RCC 7860 (cell line): ENCODE measurements at places on chromosomes 5 and 9.

DNA sequence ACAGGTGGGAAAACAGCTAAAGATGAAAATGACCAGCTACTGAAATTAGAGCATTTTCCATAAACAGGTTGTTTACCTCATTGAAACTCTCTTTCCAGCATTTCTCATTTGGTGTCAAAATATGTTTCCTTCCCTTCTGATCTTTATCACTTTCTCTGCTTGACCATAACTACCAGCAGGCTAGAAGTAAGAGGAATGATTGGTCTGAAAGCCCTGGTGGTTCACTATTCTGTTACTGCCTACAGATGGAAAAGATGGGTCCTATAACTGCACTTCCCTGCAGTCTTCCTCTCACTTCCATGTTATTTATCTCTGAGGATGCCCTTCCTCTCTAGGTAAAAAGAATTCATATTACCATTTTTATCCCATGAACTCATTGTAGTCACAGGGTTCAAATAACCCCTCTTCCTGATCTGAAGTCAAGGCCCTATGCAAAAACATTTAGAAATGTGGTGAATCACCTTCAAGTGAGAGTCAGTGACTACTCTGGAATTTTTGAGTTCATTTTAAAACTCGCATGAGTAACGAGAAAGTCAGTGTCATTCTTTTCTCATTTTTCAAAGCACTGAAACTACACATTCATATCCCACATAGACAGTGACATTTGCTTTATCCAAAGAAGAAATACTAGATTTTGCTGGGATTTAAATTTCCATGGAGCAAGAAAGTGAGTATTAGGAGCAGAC lies 51.7 kb downstream of the ZNF474 start:
- peak; percentile 92 for DNase-seq

GRCh38 chr5:82374637-82375036 lies 96.5 kb upstream of the RPS23 start:
- no peak for DNase-seq

DNA sequence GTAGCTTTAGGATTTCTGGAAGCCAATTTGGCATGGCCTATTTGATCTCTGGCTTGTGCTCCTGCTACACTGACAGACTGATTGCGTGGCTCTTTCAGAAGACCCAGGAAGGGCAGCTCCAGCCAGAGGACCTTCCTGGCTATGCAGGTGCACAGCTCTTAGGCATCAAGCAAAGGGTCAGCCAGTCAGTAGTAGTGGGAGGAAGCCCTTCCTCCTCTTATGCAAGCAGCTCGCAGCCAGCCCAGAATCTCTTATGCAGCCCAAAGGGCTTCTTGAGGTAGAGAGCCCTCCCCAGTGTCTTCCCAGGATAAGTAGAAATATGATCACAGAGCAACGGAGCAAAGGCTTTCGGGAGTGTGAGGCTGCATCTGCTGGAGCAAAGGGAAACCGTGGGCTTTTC lies 43.2 kb downstream of the SLC36A1 start:
- no peak for DNase-seq

DNA sequence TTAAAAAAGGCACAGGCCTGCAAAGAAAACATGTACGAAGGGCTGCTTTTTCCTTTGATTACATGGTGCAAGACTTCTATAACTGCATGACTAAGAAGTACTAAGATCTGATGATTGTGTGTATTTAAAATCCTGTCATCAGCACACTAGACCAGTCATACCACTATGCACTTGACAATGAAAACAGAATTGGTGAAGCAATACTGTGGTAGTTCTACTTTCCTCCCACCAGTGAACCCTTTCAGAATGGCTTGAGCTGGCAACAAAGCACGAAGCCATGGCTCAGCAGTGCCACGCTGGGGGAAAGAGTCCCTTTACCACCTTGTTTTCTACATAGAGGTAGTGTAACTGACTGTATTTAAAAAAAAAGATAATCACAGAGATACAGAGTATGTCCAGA lies 49.0 kb upstream of the POU5F2 start:
- no peak for DNase-seq

DNA sequence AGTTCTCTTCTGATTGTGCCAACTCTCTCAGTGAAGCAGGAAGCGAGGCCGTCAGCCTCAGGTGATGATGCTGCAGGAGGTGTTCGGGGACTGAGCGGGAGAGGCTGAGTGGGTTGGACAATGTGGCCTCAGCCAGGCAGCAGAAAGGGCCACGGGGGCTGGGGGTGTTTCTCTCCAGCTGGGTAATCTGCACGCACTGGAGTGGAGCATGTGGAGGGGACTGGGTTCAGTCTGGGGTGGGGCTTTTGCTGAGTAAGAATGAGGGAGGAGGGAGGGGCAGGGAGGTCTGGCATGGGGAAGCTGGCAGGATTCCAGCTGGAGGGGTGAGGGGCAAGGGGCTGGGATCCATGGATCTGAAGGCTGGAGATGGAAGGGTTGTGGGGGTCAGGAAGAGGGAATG lies 60.8 kb upstream of the PHYKPL start:
- DNase-seq: no peak

GRCh38 chr5:36311956-36312355 lies 10.3 kb upstream of the RANBP3L start:
- DNase-seq: no peak

DNA sequence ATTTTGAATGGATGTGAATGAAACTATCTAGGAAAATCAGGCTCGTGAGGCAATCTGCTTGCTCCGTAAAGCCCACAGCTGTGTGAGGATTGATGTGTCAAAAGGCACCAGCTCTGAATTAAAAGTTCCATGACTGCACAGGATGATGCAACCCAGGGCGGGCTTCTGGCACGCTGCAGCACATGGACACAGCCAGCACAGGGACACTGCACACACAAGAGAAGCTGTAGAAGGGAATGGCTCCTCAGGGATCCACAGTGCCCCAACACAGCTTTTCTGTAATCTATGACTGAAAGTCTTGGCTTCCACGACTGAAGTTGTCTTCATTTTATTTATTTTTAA lies 151.0 kb downstream of the GCNT1 start:
- DNase-seq: no peak

DNA sequence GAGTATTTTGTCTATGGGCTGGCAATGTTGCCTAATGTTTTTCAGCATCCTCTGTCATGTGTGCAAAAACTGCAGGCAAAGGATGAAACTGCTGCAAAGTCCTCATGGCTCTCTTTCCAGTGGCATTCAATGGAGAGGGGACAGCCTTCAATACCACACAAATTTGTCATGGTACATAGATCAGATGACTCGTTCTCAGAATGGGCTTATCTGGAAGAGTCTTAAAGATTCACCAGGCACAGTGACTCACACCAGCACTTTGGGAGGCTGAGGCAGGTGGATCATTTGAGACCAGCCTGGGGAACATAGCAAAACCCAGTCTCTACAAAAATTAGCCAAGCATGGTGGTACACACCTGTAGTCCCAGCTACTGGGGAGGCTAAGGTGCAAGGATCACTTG lies 5.3 kb downstream of the CDKN2AIPNL start:
- peak; percentile 26 for DNase-seq

GRCh38 chr5:36679221-36679989 lies 73.0 kb downstream of the SLC1A3 start:
- no peak for DNase-seq

DNA sequence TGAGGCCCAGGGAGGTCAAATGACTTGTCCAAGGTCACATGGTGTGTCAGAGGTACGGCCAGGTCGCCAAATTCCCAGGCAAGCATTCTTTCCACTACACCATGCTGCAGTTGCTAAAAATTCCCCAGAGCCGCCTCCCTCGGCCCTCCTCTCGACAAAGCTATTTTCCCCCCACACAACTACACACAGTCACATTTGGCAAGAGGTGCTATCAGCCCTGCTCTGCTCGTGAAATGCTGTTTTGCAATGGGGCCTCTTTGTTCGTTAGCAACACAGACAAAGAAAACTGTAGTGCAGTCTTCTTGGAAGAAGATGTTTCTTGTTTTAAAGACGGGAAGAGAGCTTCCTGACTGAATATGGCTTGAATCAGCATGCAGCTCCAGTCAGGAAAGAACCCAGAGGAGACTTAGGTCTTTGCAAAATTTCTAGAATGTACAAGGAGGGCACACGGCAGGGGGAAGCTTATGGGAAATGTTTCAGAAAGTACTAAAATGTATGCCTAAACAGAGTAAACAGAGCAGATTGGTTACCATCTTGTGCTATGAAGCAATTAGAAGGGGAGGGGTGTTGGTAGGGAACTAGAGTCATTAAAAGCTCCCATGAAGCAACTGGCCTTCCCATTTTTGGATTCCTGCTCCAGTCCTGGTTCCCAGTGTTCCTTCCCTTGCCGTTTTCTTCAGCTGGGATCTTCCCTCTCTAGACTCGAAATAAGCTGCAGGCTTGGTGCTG lies 14.2 kb downstream of the SLIT3 start:
- no peak for DNase-seq

GRCh38 chr9:27925815-27926214 lies 352.5 kb upstream of the C9orf72 start:
- DNase-seq: no peak

- no peak for DNase-seq
These were observed 120.4 kb upstream of the PTGER4 start for GRCh38 chr5:40559306-40559705.

DNA sequence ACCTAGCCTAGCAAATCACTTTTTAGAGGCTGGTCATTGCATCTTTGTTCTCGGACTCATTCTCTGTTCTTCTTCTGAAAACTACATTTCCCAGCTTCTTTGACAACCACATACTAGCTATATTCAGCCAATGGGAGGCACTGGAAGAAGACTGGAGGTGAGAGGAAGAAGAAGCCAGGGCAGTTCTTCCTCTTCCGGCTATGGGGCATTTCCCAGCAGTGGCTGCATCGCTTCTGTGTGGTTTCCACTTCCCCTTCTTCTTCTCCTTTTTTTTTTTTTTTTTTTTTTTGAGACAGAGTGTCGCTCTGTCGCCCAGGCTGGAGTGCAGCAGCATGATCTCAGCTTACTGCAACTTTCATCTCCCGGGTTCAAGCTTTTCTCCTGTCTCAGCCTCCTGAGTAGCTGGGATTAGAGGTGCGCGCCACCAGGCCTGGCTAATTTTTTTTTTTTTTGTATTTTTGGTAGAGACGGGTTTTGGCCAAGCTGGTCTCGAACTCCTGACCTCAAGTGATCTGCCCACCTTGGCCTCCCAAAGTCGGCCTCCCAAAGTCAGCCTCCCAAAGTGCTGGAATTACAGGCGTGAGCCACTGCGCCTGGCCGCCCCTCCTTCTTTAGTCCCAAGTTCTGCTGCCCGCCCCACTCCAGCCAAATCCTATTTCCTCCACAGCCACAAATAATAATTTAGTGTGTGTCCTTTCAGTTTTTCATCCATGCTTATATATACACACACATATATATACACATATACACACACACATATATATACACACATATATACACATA lies 6.9 kb upstream of the UBAP1 start:
- DNase-seq: no peak

- DNase-seq: no peak
These were observed 161.6 kb downstream of the KCTD16 start for GRCh38 chr5:144332265-144332664.

GRCh38 chr5:31753700-31754357 lies 114.9 kb downstream of the PDZD2 start:
- DNase-seq: no peak

DNA sequence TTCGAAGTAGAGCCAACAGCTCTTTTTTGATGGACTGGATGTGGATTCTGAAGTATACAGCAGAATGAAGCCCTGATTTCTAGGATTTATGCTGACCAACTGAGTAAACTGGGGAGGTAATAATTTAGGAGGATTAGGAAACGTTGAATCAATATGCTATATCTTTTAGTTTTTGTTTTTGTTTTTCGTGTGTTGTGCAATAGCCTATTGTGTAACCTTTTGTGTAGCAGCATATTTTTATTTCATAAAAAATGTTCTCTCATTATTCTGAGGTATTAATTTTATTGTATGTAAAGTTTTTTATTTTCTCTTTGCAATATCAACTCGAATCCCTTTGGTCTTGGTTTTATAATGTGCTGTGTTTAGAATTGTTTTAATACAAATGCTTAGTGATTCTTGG lies 902.3 kb downstream of the EFNA5 start:
- no peak for DNase-seq

GRCh38 chr5:118405650-118406061 lies 582.7 kb downstream of the DTWD2 start:
- DNase-seq: no peak

DNA sequence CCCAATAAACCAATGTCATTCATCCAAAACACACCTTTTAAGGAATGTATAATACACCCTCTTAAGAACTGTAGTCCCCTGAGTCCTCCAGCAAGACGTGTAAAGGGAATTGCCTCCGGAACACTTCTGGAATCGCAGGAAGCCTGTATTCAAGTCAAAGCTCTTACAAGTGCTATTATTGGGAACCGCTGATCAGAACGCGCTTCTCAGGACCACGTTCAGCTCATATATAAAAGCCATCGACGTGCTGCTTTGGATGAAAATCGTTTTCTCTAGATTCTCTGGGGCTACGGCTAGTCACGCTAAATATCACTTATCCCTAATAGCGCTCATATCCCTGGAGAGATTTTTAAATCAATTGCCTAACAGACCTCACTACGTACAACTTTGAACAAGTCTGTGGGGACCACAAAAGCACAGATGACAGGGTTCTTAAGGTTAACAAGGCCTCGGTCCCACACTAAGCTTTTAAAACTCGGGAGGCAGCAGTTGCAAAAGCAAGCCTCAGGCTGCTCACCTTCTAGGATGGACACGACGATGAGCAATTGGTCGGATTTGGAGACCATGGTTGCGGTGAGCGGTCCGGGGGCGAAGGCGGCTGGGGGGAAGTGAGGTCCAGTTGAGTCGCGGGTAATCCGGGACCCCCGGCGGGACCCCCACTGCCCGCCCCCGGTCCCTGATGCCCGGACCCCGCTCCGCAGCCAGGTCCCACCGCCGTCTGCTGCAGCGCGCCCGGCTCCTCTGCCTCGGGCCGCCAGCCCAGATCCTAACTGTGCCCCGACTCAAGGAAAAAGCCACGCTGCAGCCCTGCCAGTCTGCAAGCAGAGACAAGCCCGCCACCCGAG lies 548 bp downstream of the CEP120 start:
- DNase-seq: peak; percentile 9

- DNase-seq: no peak
These were observed 26.0 kb downstream of the ZCCHC7 start for GRCh38 chr9:37146410-37146809.

DNA sequence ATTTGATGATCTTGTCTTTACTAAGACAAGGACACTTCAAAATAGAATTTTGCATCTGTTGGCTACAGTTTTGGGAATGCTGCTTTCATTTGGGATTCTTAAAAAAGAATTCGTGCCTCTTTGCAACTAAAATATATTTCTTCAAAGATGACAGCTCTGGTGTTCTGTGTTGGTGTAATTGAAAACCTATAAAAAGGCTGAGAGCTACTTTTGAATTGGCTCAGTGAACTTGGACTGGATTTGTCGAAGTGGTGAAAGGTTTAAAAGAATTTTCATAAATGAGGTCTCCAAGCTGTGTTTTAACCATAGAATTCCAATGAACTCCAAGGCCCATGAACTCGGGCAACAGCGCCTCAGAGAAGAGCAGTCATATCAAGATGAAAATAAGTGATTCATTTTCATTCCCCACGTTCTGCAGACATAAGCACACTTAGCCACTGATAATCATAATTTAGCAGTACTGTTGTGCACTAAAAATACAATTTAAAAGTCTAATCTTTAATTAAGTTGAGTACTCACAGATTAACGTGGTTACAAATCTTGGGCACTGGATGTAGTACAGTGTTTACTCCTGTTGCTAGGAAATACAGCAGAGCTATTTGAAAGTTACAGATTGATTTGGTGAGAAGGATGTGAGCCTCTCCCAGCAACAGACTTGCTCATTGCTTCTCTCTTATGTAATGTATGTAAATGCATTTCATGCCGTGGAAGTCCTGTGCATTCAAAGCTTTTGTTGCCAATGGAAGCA lies 10.9 kb downstream of the SNCAIP start:
- DNase-seq: no peak

- DNase-seq: no peak
These were observed 23.7 kb downstream of the NAIF1 start for GRCh38 chr9:128043467-128043868.
